COLO829 (cell line): ENCODE measurements at places on chromosomes 7 and 10.

- DNase-seq: no peak
These were observed 209.5 kb downstream of the GLI3 start for GRCh38 chr7:42027521-42027920.

DNA sequence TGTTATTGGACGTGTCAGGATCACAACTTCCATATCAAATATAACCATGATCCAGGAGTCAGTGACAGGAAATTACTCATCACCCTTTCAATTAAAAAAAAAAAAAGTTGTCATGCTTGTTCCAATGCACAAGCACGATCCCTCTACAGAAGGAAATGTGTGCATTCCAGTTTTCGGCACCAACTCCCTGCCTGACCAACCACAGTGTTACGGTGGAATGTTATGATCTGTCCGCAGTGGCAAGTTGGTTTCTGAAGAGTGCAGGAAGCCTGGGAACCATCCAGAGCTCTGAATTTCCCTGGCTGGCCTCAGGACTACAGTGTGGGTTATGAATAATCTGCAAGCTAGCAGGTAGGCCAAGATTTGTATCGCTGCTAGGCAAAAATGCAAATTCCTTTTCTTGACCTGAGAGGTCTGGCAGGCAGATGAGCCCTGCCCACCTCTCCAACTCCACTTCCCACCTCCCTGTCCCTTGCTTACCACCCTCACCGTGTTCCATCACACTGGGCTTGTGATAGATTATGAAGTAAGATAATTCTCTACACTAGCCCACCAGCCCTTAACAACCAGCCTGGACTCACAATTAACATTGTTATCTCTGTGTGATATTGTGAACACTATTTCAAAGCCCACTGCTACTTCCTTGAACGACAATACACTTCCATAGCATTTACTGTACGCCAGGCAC is 20.4 kb downstream of the FRMPD2 start:
- DNase-seq: peak; percentile 5

GRCh38 chr7:88346357-88346756 is 39.7 kb upstream of the STEAP4 start:
- DNase-seq: no peak

- no peak for DNase-seq
These were observed 67.2 kb downstream of the ATAD1 start for GRCh38 chr10:87750817-87751216.

- no peak for DNase-seq
These were observed 47.6 kb downstream of the ASB13 start for GRCh38 chr10:5618829-5619228.

DNA sequence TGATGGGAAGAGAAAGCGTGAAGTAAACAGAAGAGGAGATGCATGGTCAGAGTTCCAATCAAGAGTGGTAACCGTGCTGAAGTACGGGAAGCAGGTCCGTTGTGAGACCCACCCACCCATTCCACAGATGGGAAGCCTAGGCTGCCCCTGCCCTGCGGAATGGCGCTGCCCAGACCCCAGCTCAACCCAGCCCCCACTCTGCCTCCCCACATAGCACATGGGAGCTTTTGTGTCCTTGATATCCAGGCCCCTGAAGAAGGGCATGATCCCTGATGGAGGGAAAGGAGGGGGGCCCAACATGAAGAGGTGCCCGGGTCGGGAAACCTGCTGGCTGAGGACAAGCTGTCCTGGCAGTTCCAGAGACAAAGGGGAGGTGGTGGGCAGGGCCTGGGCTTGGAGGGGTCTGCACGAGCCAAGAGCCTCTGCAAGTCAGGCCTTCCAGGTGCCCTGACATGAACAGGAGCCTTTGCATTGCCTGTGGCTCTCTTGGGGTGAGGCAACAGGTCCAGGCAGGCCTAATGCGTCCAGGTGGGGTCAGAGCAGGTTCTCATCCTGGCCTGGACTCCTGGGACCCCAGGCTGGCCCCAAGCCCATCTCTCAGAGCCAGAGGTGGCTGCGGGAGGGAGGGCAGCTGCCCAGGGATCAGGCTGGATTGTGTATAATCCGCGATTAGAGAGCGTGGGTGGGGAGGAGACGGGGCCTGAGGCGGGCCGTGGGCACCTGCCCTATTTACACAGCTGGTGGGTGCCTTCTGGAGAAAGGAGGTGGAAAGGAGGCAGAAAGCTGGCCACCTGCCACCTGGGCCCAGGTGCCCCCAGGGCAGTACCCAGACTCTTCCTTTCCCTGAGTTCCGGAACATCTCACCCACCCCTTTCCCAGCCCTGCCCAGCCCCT is 23.5 kb downstream of the YKT6 start:
- DNase-seq: no peak

- DNase-seq: no peak
These were observed 239.6 kb downstream of the DNAJB6 start for GRCh38 chr7:157576415-157576814.

DNA sequence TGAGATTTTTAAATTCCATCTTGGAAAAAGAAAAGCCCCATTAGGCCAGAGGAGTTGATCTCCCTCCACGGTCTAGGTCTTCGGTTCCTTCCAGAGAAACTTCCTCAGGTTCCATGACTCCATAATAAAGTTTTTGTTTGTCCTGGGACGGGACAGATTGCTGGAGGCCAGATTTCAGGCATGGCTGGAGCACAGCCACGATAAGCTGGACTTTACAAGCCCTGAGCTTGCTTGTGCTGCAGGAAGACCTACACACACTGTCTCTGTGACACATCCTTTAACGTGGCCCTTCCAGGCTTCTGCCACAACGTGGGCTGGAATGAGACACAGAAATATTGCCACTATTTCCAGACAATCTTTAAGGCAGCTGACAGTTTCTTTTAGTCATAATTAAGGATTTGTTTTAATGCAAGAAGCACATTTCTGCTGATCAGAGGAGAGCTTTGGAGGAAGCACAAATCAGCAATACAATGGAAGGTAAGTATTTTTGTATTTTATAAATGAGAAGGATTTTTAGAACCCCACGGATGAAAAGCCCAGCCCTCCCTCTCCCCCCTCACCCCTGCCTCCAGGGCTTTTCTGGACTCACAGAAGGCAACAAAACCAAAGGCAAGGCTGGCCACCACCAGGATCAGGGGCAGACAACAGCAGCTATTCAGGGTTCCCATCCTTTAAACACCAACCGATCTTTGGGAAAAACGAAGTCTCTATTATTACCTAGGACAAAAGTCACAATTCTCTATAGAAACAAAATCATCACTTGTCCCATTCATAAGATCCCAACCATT is 6.5 kb downstream of the CTBP2 start:
- no peak for DNase-seq

GRCh38 chr10:360653-361052 is 225.4 kb downstream of the ZMYND11 start:
- no peak for DNase-seq

- DNase-seq: no peak
These were observed 23.1 kb downstream of the KDM7A start for GRCh38 chr7:140153666-140154161.

- DNase-seq: no peak
These were observed 216.4 kb downstream of the CRPPA start for GRCh38 chr7:16204953-16205352.

DNA sequence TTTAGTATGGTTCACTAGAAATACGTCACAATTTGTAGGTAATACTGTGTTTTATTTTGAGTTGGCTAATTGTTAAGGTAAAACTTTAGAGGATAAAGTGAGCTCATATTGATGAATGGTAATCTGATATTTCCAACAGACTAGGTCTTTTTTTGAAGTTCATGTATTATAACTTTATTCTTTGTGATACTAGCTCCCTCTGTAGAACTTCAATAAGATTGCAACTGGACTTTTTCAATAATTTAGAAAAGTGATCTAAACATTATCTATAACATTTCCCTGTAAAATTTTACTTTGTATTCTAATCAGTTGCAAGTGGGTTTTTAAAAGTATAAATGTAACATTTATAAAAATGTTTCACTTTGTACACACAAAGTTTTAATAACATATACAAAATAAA is 83.5 kb downstream of the ADK start:
- no peak for DNase-seq

- DNase-seq: no peak
These were observed 238.2 kb downstream of the TEX36 start for GRCh38 chr10:125444790-125445189.

- no peak for DNase-seq
These were observed 84.1 kb downstream of the MDFIC start for GRCh38 chr7:115005953-115006352.

- peak; percentile 46 for DNase-seq
These were observed 92.2 kb downstream of the AVL9 start for GRCh38 chr7:32587411-32587948.

DNA sequence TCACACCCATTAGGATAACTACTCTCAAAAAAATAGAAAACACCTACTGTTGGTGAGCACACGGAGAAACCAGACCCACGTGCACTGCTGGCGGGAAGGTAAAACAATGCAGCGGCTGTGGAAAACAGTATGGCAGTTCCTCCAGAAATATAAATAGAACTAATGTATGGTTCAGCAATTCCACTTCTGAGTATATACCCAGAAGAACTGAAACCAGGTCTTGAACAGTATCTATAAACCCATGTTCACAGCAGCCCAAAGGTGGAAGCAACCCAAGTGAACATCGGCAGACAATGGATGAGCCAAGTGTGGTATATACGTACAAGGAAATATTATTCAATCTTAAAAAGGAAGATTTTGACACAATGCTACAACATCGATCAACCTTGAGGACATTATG is 164.7 kb downstream of the ZMYND11 start:
- no peak for DNase-seq

DNA sequence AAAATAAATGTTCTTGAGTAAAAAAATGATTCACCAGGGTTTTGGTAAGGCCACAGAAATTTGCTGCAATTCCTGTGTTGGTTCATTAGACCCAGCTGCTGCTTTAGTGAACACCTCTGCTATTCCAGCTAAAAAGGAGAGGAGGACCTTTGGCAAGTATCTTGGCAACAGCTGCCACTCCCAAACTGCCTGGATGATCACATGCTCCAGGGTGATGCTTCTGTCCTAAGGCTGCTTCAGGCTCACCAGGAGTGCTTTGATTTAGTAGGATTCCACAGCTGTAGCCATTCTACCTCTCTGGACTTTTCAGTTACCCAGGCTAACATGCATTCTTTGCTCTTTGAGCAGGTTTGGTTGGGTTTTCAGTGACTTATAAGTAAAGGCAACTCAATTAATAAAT is 82.6 kb upstream of the NPVF start:
- DNase-seq: no peak

- no peak for DNase-seq
These were observed 1.1 kb upstream of the HSPA12A start for GRCh38 chr10:116743266-116744064.

- DNase-seq: no peak
These were observed 14.0 kb downstream of the SLC29A4 start for GRCh38 chr7:5296611-5297226.

DNA sequence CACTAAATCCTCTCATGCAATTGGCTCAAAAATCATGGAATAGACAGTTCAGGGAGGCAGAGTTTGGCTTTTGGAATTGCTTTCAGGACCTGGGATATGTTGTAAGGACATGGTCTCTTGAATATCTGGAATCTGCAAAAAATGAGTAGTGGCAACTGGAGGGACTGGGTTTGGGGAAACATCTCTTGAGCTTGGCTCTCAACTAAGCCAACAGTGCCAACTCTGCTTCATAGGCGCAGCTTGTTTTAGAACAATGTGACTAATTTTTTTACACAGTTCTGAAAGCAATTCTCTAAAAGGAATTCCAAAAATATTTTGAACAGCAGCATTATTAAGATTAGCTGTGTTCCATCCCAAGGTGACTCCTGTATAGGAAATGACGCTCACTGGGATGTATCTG is 121.5 kb upstream of the DPP6 start:
- DNase-seq: no peak

DNA sequence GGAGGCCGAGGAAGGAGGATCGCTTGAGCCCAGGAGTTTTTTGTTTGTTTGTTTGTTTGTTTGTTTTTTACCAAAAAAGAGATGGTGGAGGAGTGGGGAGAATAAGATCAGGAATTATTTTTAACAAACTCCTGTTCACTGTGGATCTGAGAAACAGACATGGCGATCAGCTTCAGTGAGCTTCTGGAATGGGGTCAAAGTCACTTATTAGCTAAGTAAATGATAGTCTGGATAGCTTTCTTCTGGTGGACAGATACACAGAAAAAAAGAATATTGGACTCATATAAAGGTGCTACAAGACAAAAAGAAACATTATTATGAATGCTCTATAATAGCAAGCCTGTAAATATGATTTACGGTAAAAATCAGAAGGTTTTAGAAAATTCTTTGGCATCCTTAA is 85.1 kb downstream of the POU6F2 start:
- no peak for DNase-seq
